ENCODE measurements at places on chromosomes 6 and 20.

DNA sequence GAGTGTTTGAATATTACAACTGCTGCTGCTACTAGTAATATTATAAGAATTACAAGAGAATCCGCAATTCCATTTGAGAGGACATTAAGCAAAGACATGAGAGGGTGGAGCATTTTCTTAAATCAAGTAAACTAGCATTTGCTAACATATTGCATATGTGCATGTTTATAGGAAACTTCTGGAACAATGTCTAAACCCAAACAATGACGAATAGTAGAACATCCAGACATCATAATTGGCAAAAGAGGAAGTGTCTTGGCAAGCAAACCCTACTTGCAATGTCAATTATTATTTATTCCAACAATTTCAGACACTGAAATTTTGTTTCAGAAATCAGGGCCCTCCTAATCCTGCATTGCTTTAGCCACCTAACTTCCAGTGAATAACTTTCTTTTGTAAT is 1155.3 kb upstream of the GJE1 start:
- DNase-seq = no peak

DNA sequence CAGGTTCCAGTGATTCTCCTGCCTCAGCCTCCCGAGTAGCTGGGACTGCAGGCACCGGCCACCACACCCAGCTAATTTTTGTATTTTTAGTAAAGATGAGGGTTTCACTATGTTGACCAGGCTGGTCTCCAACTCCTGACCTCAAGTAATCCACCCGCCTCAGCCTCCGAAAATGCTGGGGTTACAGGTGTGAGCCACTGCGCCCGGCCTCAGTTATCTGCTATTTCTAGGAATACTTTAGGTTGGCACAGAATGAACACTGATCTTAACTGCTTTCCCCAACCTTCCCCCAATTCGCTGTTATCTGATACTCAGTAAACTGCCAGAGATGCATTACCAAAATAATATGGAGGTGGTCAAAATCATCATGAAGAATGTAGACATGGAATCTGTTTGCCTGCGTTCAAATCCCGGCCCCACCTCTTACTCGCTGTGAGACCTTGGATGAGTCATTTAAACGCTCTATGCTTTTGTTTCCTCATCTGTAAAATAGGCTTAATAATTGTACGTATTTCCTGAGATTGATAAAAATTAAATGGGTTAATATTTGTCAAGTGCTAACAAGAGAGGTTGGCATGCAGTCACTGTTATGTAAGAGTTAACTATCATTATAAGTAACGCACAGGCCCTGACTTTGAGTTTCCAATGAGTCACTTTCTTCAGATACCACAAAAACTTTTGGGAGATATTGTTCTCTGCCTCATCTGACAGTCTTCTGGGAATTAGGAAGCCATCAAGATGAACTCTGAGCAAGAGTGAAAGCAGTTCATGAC is 44.5 kb upstream of the NCOA3 start:
- DNase-seq = no peak

- no peak for DNase-seq
Observed at GRCh38 chr6:181049-181654, 111.1 kb upstream of the DUSP22 start.

GRCh38 chr6:168078943-168079405 is at the start of gene FRMD1:
FRMD1 (minus strand) TSS chr6:168079212; CDS start chr6:168079094, 118 bp downstream.
- no peak for DNase-seq

- DNase-seq = no peak
Observed at GRCh38 chr6:64013011-64013410, 377.4 kb downstream of the PHF3 start.

GRCh38 chr6:36436466-36436865 is 6.2 kb downstream of the PXT1 start:
- DNase-seq = no peak

- DNase-seq = no peak
Observed at GRCh38 chr6:6039946-6040509, 33.3 kb upstream of the NRN1 start.

DNA sequence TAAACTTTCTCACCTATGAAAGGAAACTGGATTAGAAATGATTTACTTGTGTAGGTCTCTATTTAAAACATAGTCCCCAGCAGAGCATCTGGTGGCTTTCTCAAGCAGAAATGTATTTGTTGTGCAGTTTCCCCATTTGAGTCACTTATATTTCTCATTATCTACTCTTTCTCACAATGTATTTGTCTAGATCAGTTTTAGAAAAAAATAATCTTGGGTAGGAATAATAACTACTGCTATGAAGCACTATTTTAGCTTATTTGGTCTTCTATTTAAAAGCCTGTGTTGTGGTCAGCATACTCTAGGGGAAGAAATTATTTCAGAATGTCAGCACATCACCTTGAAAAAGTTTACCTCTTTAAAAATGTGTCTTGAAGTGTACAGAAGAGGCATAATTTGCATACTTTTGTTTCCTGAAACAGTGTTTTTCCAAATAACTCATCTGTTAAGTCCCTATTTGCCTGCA is 60.9 kb upstream of the PRL start:
- DNase-seq = no peak

DNA sequence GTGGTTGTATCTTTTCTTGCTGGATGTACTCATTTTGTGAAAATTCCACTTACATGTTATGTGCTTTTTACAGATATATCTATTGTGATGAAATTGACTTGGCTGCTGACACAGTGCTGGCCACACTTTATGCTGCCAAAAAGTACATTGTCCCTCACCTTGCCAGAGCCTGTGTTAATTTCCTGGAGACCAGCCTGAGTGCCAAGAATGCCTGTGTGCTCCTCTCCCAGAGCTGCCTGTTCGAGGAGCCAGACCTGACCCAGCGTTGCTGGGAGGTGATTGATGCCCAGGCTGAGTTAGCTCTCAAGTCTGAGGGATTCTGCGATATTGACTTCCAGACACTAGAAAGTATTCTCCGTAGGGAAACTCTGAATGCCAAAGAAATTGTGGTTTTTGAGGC is 4.9 kb downstream of the BTBD3 start:
- no peak for DNase-seq

DNA sequence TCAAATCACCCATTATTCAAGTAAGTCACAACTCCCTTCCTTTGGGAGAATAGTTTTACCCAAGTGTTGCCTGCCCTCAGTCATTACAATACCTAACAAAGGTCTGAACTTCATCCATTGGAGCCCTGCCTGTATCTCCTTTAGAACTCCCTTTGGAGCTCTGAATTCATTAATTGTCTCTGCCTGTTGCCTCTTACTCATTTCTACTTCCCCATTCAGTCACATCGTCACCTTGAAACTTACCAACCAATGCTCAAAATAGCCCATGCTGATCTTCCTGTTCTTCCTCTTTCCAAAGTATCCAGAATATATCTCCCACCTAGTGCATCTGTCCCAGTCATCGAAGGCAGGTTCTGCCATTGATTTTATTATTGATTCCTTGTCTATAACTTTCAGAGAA is 120.7 kb upstream of the ADGRF1 start:
- no peak for DNase-seq

DNA sequence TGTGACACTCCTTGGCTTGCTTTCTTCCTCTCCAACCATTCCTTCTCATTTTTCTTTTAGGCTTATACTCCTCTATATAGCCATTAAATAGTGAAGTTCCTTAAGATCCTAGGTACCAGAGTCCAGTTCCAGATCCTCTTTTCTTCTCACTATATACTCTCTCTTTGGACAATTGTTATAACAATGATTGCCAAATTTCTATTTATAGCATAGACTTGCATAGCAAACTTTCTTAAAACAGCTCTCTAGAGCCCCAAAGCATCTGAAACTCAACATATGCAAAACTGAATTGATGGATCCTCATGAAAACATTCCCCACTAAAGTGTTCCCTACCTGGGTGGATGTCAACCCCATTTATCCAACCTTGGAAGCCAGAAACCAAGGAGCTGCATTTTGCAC is 13.4 kb downstream of the PHIP start:
- no peak for DNase-seq

GRCh38 chr6:158758451-158758860 is 60.7 kb downstream of the EZR start:
- DNase-seq = no peak

- DNase-seq = no peak
Observed at GRCh38 chr20:48773837-48774418, 53.9 kb downstream of the PREX1 start.

- no peak for DNase-seq
Observed at GRCh38 chr6:96844530-96844929, 7.3 kb upstream of the GPR63 start.

DNA sequence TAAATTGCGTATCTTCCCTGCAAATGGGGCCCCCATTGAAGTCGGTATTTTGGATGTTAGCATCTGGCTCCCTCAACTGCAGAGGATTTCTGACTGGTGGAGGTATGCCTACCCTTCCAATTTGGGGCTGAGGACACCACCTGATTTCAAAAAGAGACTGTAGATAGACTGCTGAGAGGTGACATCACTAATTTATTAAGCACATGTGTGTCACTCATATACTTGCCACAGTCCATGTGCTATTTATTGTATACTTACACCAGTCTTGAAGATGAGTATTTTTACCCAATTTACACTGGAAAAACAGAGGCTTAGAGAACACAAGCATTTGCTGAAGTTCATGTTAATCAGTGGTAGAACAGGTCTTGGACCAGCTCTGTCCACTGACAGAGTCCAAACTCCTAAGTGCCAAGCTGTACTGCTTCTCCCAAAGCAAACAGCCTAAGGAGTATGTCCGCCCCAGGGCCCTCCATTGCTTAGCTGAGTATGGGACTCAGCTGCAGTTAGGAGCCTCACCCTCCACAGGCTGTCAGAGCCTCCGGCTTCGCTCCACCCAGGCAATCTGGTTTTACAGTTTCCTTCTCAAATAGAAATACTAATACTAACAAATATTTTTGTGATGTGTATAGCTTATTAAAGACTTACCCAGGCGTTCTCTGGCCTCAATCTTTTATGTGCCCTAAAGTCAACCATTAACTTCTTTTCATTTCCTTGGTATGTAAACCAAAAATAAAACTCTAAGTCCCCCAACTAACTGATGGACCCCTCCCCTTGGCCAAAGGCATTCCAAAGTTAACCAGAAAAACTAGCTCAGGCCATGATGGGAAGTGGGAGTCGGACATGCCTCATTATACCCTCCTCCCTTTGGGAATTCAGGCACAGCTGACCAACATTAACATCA is 17.5 kb downstream of the RIN2 start:
- DNase-seq = no peak

GRCh38 chr6:35503534-35503933 is 6.7 kb upstream of the TEAD3 start:
- no peak for DNase-seq

GRCh38 chr20:1346315-1346969 is 17.5 kb upstream of the SDCBP2 start:
- DNase-seq = no peak

DNA sequence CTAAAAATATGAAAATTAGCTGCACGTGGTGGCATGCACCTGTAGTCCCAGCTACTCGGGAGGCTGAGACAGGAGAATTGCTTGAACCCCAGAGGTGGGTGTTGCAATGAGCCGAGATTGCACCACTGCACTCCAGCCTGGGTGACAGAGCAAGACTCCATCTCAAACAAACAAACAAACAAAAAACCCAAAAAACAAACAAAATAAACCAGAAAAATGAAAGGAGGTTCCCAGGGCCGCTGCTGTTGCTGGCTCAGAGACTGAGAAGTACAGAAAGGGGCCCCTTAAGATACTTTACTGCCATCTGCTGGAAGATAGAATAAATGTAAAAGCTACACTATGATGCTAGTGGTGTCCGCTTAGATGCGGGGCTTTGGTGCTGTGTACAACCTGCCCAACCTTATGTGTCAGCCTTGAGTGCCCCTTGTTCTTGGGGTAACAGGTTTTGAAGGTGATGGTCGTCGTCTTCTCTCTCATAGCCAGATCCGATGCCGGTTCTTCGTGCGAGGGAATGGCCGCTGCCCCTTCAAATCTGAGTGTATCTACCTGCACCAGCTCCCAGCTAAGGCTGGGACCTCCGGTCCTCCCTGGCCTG is 2.8 kb upstream of the FANCE start:
- peak; percentile 11 for DNase-seq

DNA sequence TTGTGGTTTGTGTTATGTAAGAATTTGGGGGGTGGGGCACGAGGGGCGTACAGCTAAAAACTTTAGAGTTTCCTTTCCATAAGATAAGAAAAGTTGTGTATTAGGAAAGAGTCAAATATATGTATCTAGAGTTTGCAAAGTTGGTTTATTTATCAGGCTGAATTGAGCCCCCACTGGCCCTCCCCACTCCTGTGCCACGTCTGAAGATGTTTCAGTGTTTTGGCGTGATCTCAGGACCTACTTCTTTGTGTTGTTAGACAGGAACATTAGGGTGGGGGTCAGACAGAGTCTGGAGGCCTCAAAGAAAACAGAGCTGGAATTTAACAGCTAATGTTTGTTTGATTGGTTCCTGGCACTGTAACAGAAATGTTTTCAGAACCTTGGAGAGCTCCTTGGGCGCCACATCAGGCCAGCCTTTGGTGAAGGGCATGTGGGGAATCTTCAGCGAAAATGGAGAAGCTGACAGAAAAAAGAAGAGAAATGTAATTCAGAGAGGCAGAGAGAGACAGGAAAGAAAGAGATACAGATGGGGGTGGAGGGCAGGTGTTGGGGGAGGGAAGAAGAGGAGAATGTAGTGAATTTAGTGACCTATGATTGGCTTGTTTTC is 674 bp downstream of the NRSN1 start:
- no peak for DNase-seq

DNA sequence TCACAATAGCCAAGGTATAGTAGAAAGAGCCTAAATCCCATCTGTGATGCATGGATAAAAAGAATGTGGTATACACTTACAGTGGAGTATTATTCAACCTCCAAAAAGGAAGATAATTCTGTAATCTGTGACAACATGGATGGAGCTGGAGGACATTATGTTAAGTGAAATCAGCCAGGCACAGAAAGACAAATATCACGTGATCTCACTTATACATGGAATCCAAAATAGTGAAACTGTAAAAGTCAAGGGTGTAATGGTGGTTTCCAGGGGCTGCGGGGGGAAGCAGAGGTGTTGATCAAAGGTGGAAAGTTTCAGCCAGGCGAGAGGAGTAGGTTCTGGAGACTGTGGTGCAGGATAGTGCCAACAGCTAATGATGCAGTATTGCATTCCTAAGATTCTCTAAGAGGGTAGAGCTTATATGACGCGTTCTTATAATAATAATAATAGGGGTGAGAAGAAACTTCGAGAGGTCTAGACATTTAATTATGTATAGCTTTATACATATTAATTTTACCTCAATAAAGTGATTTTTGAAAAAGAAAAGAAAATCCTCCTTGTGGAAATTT is 246.1 kb downstream of the FOXA2 start:
- no peak for DNase-seq

DNA sequence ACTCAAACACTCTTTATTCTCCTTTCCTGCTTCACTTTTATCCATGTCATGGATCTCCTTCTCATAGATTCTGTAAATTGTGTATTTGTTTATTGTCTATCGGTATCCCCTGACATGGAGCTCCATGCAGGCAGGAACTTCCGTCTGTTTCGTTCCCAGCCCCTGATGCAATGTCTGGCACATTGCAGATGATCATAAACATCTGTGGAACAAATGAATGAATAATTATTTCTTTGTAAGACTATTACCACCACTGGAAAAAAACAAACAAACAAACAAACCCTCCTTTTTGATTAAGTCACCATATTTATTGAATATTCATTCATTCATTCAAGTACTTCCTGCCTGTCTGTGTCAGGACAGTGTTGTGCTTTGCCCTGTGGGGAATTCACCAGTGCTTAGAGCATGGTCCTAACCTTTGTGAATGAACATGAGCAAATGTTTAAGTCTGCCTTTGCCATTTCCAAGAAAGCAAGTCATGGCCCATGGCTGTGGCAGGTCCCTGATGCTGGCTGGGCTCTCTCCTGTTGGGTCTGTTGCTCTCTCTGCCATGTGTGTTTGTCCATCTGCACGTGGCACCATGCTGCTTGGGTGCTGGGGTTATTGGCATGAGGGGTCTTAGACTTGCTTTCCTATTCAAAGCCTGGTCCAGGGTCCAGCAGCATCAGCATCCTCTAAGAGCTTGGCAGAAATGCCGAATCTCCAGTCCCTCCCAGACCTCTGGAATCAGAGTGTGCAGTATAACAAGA is 47.5 kb upstream of the NAA20 start:
- no peak for DNase-seq

All from activated CD4-positive, CD25-positive, alpha-beta regulatory T cell (primary cell).